ENCODE measurements at places on chromosomes 16 and 17.
A peak's percentile ranks its signal among the peaks of the same experiment; 100 is the strongest.

DNA sequence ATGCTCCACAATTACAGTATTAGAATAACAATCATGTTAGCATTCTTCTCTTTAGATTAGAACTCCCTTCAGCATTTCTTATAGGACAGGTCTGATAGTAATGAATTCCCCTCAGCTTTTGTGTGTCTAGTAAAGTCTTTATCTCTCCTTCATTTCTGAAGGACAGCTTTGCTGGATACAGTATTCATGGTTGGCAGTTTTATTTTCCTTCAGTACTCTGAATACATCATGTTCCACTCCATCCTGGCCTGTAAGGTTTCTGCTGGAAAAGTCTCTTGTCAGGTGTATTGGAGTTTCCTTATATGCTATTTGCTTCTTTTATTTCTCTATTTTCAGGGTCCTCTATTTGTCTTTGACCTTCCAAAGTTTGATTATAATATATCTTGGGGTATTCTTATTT is 4.0 kb upstream of the ABCA10 start:
- ATAC-seq: no peak

GRCh38 chr16:88610909-88611812 is 27.2 kb upstream of the IL17C start:
- no peak for ATAC-seq

- ATAC-seq: no peak
Measured at GRCh38 chr16:85768199-85768598, 17.3 kb upstream of the C16orf74 start.

GRCh38 chr17:73998653-73999645 is 204.5 kb upstream of the RPL38 start:
- ATAC-seq: peak; percentile 77

- ATAC-seq: peak; percentile 20
Measured at GRCh38 chr16:57185446-57185944, 344 bp downstream of the PSME3IP1 start.

- ATAC-seq: no peak
Measured at GRCh38 chr16:20647736-20648135, 49.7 kb downstream of the ACSM1 start.

GRCh38 chr17:48003417-48004151 is 32.7 kb downstream of the CDK5RAP3 start:
- ATAC-seq: no peak

DNA sequence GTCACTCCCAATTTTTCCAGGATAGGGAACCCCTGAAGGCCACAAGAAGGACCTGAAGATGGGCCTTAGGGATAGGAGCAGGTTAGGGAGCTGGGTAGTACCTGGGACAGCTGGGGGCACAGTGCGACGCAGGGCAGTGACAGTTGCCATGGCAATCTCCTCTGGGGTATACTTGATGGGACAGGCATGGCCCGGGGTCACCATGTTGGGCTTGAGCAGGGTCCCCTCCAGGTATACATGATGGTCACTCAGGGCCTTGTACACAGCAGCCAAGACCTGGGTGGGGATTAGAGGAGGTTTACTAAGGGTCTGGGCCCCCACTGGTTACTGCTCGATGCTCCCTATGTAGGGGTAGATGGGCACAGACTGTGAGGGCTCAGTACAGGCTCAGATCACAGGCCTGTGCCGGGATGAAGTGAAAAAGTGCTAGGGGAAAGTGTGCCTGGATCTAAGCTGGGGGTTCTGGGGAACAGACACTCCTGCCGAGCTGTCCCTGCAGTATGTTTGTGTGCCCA is 2.7 kb downstream of the ALDOC start:
- no peak for ATAC-seq

DNA sequence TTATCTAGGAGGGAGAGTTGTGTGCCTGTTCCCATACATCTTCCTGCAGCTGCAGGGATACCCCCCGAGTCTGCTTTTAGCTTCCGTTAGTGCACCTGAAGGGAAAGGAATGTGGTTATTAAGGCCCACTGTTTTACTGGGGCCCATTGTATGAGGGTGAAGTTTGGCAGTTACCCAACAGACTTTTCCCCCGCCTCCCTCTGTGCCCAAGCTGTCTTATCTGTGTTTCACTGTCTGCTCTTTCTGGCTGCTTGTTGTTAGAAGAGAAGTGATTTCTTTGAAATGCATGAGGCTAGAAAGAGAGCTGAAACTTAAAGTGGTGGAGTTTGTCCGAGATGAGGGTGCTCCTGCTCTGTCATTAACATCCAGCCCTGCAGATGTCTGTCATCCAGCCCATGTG is 7.4 kb upstream of the OR1A2 start:
- no peak for ATAC-seq

DNA sequence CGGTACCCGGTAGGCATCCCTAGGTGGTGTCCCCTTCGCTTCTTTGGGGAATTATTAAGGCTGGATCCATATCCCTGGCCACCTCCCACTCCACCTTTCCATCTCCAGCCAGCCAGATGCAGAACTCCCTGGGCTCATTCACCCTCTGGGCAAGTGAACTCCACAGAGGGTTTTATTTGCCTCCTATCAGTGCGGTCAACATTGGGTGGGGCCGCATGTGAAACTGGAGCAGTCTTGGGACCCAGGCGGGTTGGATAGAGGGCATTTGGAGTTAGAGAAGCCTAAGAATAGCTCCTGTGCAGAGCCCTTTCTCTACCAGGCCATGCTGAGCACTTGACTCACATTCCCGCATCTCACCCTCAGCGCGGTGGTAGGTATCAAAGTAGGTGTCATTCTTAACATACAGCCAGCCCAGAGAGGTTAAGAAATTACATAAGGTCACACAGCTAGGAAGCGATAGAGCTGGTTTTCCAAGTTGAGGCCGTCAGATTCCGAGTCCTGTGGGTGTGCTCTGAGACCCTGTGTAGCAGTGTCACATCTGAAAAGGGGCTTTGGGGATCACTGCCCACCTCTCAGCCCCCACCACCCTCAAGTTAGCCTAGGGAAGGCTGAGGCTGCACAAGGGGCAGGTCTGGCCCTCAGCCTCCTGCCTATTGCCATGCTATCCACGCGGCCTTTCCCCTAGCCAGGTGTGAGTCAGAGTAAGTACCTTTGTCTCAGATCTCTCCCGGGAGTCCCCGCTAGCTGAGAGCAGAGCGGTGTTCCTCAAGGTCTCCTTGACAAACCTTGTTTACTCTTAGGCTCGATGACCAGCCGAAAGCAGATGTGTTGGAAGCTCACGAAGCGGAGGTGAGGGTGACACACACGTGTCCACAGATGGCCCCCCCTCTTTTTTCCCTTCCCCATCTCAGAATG is 26.9 kb upstream of the LGALS9 start:
- no peak for ATAC-seq

DNA sequence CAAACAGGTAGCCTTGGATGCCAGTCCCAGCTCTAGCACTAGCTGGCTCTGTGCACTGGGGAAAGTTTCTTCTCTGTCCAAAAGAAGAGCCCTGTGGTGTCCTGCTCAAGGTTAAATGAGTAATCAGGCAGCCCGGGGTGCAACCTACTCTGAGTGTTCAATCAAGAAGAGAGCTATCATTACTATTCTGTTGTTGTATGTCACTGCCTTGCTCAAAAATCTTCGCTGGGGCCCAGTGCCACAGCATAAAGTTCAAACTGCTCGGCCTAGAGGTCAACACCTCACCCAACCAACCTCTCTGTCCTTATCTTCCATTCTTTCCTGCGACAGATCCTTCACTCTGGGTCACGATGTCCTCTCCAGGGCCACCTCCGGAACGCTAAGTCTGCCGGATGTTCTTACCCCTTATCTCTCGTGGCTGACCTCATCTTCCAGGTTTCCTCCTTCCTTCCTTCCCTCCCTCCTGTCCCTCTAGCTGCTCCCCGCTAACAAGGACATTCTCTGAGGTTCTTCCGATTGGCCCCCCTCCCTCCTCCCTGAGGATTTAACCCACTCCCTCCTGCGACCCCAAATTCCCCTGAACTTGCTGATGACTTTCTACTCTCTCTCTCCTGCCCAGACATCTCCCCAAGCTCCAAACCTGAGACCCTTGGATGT is 4.4 kb downstream of the FDXR start:
- ATAC-seq: no peak

DNA sequence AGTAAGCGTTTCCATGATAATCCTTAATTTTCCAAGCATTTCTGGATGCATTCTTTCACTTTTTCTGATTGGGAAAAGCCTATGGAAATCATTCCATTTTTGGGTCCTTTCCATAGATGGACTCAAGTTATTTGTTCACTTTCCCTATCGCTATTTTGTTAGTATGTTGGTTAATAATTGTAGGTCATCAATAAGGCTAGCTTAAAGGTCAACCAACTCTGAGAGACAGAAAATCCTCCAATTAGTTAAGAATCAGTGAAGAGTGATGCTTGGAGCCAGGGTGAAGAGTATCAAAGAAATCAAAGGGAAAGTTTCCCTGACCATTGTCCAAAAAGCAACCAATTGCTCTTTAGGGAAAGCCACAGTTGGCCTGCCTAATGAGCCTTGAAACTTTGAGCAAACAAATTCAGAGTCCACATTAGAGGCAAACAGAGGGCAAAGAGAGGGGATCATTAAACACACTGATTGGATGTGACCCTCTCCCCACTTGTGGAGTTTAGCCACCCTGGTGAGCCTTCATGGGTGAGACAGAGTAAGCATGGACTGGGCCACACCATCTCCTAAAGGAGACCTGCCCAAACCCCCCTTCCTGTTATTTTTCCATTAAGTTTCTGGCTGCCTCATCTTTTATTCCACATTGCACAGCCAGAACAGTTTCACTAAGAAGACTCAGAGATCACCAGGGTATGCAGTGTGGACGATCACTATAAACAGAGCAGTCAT is 133.4 kb upstream of the DYNLRB2 start:
- ATAC-seq: no peak

GRCh38 chr17:43211123-43211479 is 574 bp upstream of the TMEM106A start:
- ATAC-seq: no peak

GRCh38 chr17:29573558-29573869 is 5.0 kb downstream of the TP53I13 start:
- no peak for ATAC-seq

All from activated T-helper 17 cell treated with anti-CD3 and anti-CD28 coated beads, Interleukin-2, amount 50 U/mL, for 72 hours (primary cell).